ENCODE measurements at places on chromosomes 6 and 20. TPM values are rescaled to one million over a fixed set of nuclear protein-coding genes. Genes with fewer than 3 reads are reported as not detected.

Gene FAM217A
- total RNA-seq = not detected

- no peak for DNase-seq
Observed at GRCh38 chr20:46657618-46658017, 6.4 kb upstream of the SLC13A3 start.

- DNase-seq = no peak
Observed at GRCh38 chr20:53666144-53666543, 72.5 kb upstream of the ZNF217 start.

- no peak for DNase-seq
Observed at GRCh38 chr20:63508072-63508768, 9.3 kb upstream of the EEF1A2 start.

DNA sequence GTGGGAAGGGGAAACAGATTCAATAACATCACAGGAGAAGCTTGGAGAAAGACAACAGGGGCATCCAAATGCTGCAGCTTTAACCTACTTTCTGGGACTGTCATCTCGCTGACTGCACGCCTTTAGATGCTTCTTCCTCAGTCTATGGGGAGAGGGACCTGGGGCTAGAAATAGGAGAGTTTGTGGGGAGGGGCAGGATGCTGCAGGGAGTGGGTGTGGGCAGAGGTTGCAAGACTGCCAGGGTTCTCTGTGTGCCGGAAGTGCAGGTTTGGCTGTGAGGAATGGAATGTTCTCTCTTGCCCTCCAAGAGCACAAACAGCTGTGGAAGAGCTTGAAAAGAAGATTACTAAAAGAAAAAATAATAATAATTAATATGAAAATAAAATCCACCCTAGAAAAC lies 93.2 kb downstream of the FOXO3 start:
- no peak for DNase-seq

All from sciatic nerve (tissue), 2 donors.